ENCODE measurements at places on chromosomes 16 and 17.

DNA sequence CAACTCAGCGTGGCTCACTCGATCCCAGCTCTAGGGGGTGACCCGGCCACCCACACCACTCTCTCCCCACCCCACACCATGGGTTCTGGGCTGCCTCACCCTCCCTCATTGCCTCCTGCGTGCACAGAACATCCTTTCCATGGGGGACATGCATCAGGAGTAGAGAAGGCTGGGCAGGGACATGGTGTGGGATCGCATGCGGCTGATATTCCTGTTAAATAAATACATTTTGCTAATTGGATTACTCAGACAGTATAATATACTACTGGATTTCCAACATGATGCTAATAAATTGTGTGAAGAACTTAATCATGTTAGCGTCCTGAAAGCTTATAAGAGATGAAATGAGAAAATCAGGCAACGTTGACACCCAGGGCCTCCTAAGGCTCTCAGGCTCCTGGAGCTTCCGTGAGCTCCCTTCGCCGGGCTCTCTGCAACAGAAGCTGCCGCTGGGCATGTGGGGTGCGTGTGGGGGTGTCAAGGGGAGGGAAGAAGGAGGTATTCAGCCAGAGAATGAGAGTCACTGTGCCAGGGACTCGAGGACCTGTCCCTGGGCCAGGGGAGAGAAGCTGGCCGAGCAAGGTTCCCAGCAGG is 173.1 kb upstream of the TNRC6C start:
- no peak for DNase-seq

- DNase-seq = no peak
Measured at GRCh38 chr16:29858974-29859373, 4.1 kb downstream of the CDIPT start.

- DNase-seq = peak; percentile 80
Measured at GRCh38 chr16:86577314-86577971, 906 bp upstream of the FOXL1 start.

DNA sequence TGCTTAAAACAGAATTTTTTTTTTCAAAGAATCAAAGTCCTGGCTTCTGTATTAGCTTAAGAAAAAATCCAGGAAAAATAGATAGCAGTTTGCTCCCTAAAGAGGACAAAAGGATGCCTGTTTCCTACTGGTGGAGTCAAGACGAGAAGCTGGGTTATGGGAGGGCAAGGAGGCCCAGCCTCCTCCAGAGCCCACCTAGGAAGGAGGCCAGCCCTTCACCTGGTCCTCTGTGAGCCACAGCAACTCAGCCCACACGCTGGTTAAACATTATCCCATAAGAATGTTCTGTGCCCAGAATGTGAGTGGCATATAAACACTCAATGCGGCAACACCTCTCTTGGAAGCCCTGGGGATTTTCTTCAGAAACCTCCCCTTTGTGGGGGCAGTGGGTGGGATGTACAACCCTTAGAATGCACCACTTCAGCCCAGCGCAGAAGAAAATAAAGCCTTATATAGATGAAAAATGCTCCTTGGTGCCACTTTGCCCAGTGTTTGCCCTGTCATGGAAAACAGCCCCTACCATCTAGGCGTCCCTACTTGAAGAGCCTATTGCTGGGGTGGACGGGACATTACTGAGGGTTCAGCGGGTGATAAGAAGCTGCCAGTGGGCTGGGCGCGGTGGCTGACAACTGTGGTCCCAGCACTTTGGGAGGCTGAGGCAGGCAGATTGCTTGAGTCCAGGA is 48.0 kb downstream of the TEKT5 start:
- no peak for DNase-seq

DNA sequence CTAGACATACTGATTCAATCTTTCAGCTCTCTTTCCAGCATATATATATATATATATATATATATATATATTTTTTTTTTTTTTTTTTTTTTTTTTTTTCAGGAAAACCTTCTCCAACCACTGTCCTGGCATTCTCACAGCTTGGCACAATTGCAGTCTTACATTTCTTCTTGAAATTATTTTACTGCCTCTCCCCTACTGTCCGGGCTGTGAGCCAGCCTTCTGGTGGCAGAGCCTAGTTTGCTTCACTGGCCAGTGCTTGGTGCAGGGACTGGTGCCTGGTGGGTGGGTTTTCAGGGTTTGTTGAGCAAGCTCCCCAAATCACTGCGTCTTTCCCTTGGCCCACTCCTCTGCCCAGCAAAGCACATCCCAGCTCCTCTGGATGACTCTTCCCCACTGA is 28.5 kb downstream of the PRSS54 start:
- no peak for DNase-seq

GRCh38 chr16:88744577-88745521 is 38.5 kb downstream of the CTU2 start:
- no peak for DNase-seq

GRCh38 chr17:79539944-79540705 is 70.7 kb downstream of the RBFOX3 start:
- DNase-seq = no peak

DNA sequence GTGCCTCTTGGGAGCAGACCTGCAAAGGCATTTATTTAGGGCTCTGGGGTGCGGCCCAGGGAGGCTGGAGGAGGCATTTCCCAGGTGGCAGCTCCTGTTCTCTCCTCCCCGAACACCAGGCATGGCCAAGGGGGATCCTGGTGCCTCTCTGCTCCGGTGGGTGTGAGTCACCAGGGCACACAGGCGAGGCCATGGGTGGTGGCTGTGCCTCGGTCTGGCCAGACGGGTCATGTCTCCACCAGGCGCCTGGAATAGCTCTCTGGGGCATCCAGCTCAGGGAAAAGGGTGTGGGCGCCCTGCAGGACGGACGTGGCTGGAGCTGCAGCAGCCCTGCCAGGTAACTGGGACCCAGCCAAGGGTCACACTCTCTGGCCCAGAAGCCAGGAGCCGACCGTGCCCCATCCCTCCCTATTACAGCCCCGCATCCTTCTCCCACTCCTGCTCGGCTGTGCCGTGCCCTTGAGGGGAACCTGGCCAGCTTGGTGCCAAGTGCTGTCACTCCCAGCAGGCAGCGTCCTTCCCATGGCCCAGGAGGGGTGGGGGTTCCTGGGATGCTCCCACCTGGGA is 25.8 kb downstream of the SOX8 start:
- no peak for DNase-seq

GRCh38 chr16:87196231-87196630 is 121.0 kb downstream of the C16orf95 start:
- DNase-seq = no peak

GRCh38 chr17:20210614-20211013 is 201.5 kb downstream of the SPECC1 start:
- DNase-seq = no peak

GRCh38 chr16:83456934-83457333 is 350.8 kb upstream of the HSBP1 start:
- DNase-seq = no peak

- no peak for DNase-seq
Measured at GRCh38 chr17:57649731-57650484, 95.2 kb downstream of the CCDC182 start.

DNA sequence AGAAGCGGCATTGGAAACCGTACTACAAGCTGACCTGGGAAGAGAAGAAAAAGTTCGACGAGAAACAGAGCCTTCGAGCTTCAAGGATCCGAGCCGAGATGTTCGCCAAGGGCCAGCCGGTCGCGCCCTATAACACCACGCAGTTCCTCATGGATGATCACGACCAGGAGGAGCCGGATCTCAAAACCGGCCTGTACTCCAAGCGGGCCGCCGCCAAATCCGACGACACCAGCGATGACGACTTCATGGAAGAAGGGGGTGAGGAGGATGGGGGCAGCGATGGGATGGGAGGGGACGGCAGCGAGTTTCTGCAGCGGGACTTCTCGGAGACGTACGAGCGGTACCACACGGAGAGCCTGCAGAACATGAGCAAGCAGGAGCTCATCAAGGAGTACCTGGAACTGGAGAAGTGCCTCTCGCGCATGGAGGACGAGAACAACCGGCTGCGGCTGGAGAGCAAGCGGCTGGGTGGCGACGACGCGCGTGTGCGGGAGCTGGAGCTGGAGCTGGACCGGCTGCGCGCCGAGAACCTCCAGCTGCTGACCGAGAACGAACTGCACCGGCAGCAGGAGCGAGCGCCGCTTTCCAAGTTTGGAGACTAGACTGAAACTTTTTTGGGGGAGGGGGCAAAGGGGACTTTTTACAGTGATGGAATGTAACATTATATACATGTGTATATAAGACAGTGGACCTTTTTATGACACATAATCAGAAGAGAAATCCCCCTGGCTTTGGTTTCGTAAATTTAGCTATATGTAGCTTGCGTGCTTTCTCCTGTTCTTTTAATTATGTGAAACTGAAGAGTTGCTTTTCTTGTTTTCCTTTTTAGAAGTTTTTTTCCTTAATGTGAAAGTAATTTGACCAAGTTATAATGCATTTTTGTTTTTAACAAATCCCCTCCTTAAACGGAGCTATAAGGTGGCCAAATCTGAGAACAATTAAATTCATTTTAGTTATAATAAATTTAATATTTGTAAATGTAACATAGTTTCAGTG is 1.7 kb downstream of the HEXIM1 start:
- peak; percentile 21 for DNase-seq

DNA sequence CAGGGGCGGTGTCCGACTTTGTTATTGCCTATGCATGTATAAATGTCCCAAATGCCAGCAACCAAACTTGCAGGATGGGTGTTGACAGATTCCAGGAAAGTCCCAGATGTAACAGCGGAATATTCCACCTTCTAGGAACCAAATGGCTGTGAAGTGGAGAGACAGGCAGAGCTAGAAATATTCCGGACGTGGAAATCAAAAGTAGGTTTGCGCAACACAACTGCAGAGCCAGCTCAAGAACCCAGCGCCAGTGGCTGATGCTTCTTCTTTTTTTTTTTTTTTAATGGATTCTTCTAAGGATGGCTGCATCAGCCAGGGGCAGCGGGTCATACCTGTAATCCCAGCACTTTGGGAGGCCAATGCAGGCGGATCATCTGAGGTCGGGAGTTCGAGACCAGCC is 601.7 kb downstream of the MAF start:
- DNase-seq = no peak

All from NCI-H2171 (cell line).